ENCODE measurements at places on chromosomes 1 and 21.

DNA sequence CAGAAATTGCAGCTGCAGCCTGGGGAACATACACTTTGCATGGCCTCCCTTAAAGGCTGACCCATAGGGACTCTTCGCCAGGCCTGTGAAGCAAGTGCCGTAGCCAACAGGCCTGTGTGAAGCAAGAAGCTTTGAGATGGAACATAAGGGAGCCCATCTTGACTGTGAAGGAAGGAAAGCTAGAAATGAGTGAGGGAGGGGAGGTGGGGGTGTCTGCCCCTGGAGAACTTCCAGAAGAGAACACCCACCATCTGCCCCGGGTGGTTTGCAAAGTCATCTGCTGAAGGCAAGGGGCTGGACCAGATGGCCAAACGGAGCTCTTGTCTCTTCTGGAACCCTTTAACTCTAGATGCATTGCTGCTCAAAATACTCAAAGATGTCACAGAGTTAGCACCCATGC, 103.3 kb upstream of the GRIK3 start:
- DNase-seq, result no peak

GRCh38 chr1:246528933-246529731, 22.1 kb upstream of the SMYD3 start:
- no peak for DNase-seq

DNA sequence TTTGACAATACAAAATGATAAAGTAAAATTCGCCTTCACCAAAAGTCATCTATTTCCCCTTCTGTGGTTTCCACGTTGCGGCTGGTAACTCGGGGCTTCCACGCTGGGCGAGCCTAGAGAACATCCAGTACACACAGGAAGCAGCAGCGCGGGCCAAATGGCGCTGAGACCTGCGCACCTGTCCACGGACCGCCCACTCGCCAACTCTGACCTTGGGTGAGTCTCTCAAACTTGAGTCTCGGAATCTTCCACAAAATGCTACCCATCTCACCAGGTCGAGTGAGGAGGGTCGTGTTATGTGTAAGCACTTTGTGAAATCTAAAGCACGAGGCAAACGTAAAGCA, 820 bp upstream of the TTF2 start:
- DNase-seq, result peak; percentile 53

GRCh38 chr21:41597227-41597626, 89.3 kb upstream of the TMPRSS2 start:
- no peak for DNase-seq

- no peak for DNase-seq
These were observed 563.6 kb upstream of the NEGR1 start for GRCh38 chr1:72845981-72846380.

GRCh38 chr1:206693029-206693428, 8.3 kb downstream of the MAPKAPK2 start:
- DNase-seq, result no peak

- DNase-seq, result no peak
These were observed 3.2 kb downstream of the LAD1 start for GRCh38 chr1:201395936-201396335.

DNA sequence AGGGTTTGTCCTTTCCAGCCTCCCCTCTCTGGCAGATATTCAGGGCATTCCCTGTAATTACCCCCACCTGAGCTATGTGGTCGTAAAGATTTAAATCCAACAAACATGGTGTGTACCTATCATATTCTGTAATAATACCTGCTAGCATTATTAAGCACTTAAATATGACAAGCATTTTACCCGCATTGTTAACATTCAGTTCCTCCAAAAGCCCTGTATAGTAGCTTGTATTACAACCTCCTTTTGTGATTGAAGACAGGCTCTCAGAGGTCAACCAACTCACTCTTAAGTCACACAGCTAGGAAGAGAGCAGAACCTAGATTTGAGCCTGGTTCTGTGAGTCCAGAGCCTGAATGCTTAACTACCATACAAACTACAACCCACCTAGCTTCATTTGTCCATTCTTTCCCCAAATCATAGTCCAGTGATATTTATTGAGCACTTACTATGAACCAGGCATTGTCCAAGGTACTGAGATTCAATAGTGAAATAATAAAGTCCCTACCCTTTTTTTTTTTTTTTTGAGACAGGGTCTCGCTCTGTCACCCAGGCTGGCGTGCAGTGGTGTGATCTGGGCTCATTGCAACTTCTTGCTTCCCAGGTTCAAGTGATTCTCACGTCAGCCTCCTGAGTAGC, 13.8 kb upstream of the KDM4A start:
- no peak for DNase-seq

DNA sequence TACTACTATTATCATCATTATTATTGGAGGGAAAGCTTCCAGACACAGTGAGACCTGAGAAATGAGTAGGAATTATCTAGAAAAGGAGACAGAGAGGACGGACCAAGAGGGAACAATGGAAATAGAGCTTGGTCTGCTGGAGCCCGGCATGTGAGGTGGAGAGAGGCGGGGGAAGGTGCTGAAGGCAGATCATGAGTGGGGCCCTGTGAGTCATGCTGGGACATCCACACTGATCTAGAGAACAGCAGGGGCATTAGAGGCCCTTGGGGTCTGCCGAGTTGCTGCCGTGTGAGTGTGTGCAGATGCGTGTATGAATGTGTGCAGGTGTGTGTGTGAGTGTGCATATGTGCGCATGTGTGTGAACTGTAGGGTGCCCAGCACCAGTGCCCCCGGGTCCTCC, 65.7 kb downstream of the TMCO4 start:
- no peak for DNase-seq

DNA sequence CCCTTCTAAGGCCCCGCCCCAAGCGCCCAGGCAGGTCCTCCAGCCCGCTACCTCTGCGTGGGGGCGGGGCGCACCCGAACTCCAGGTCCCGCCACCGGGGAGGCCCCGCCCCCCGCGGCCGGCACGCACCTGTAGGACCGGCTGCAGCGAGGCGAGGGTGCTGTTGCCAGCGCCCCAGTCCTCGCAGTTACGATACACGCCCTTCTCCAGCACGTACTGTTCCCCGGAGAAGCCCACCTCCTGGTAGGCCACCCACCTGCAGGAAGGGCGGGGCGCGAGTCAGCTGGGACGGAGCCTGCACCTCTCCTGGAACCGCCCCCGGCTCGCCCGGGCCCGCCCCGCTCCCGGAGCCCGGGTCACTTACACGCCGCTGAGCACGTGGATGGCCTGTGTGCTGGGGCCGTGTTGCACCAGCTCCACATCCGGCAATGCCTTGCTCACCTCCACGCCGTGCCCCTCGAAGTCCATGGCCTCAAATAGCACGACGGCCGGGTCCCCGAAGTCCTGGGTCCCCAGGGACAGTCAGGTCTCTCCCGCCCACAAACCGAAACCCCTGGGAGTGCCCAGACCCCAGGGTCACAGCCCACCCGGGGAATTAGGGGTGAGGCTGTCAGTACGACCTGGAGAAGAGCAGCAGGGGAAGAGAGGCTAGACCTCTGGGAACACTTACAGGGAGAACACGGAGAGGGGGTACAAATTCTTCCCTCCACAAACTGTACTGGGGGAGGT, 17.3 kb downstream of the CRYBG2 start:
- DNase-seq, result peak; percentile 79

DNA sequence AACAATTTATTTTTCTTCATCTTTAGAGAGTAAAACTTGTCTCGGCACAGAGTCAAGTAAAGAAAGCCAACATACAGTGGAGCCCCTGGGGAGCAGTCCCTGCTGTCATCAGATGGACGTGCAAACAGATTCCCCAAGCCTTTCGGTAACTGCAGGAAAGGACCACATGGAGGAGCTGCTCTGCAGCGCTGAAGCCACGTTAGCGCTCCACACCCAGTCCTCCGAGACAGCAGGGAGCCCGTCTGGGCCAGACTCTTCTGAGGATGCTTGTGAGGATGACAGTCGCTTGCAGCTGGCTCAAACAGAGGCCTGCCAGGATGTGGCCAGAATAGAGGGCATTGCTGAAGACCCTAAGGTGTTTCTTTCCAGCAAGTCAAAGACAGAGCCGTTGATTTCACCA, 77.1 kb upstream of the SCCPDH start:
- no peak for DNase-seq

DNA sequence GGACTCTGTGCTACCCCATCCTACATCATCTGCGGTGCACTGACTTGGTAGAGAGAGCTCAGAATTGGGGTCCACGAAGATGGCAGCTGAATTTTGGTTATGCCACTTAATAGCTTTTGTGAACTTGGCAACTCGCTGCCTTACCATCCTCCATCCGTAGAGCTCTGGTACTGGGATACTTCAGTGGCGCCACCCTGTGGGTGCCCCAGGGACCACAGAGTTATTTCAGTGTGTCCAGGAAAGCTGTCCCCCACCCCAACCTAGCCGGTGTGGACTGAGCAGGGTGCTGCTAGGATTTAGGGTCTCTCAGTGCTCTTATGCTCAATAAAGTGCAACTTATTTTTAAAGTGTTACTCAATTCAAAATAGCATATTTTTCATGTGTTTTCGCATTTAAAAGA, 9.0 kb upstream of the USF1 start:
- no peak for DNase-seq

DNA sequence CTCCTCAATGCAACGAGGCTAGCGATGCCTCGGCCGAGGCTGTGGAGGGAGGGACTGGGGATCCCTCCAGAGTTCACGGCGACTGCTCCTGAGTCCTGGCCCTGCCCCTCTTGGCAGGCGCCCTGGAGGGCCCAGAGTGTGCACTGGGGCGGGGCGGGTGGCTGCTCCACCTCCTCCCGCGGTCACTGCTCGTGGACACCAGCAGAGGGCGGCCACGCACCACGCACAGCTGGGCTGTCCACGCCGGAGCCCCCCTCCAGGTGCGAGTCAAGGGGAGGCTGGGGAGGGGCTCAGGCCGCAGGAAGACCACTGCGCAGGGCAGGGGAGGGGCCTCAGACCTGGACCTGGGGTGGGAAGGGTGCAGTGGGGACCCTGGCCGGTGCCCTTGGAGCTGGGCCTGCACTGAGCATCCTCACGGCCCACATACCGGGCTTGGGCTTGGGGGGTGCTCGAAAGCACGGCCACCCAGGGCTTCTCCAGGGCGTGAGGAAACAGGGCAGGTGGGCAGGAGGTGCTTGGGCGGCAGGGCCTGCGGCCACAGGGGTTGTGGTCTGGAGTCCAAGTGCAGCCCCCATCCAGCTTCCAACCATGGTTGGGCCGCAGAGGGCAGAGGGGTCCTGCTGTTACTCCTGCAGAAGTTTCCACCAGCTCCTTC, 20.6 kb upstream of the TTC34 start:
- DNase-seq, result no peak

GRCh38 chr1:98388441-98388840, 273.1 kb upstream of the SNX7 start:
- DNase-seq, result no peak

- DNase-seq, result no peak
These were observed 51.5 kb downstream of the CAPN2 start for GRCh38 chr1:223763881-223764280.

- no peak for DNase-seq
These were observed 97.3 kb downstream of the RAVER2 start for GRCh38 chr1:64842224-64842623.

- DNase-seq, result no peak
These were observed 33.5 kb downstream of the ADGRL2 start for GRCh38 chr1:81834268-81834667.

DNA sequence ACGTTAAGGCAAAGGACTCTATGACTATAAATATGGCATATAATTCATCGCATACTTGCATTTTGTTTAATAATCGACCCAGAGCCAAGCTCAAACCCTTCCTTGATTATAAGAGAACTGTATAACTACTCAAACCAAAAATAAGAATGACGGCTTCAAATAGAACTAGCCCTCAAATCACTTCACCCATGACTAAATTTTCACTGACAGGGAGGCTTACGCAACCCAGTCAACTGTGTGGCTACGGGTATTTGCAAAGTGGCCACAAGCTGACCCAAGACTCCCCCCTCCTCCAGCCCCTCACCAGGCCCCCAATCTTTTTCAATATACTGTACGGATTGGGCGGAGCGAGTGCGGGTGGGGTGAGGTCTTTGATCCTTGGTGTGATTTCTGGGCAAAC, 268.3 kb downstream of the ASTN1 start:
- DNase-seq, result no peak

GRCh38 chr1:113456967-113457366, 66.7 kb downstream of the MAGI3 start:
- no peak for DNase-seq

- DNase-seq, result no peak
These were observed 306.0 kb upstream of the KAZN start for GRCh38 chr1:14292520-14292919.

DNA sequence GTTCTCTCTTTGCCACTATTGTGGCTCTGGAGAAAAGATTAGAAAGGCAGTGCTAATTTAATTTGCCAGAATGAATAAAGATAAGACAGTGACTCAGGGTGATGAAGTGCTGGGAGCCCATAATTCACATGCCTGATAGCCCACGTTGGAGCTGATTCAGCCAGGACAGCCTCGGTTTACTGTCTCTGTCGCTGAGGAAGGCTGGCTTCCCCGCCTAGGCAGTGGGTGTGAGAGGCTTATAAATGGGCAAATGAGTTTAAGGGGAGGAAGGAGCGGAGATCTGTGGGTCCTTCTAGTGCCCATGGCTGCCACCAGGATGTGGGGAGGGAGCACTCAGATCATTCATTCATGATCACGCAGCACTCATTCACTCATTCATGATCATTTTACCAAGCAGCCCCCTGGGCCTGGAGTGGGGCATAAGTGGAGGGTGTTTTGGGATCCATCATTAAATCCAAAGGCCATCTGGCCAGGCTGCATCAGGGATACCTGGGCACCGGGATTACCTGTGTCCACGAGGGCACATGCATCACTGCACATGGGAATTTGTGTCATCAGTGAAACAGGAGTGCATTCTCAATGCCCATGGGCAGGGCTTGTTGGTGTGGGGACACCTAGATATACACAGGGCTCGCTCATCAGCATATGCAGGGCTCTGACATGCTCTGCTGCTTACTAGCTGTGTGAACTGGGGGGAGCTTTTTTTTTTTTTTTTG, 315.4 kb downstream of the MATN1 start:
- DNase-seq, result no peak
